SK-MEL-5 (cell line): ENCODE measurements at places on chromosomes 11 and 22. TPM values are rescaled to one million over a fixed set of nuclear protein-coding genes. Genes with fewer than 3 reads are reported as not detected.

DNA sequence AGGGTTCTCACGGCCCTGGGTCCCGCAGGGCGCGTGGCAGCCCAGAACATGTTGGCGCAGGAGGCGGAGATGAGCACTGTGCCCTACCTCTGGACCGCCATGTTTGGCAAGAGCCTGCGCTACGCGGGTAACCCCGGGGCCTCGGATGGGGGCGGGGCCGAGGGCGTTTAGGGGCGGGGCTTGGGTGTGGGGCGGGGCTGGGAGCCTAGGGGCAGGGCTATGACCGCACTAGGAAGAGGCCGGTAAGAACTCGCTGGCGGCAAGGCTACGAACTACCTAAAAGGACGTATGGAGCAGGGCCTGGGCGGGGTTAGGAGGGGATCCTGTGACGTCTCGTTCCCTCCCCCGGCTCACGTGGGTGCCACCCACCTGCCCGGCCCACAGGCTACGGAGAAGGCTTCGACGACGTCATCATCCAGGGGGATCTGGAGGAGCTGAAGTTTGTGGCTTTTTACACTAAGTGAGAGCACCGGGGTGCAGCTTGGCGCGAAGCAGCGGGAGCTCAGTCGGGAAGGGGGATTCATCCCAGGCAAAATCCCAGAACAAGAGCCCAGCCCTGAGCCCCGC is 2.8 kb upstream of the LZTR1 start:
- DNase-seq: no peak

- DNase-seq: peak; percentile 74
Measured at GRCh38 chr22:35454416-35455054, 54.6 kb downstream of the MCM5 start.

DNA sequence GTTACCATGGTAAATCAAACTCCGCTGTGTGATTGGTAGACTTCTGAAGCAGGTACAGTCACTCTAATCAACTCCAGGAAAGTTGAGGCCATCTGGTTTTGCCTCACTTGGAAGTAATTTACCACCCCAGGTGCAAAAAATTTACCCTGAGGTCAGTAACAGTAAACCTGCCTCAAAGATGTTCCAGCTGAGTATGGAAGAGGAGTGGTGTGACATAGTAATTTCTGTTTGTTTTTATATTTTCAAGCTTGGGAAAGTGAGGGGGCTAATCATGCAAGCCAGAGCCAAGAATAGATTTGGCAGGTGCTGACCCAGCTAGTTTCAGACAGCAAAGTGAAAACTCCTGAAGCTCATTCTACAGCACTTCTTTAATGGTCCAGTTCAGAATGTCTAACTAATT is 691.6 kb downstream of the NTM start:
- DNase-seq: no peak

- no peak for DNase-seq
Measured at GRCh38 chr11:126456783-126457542, 101.5 kb downstream of the ST3GAL4 start.

GRCh38 chr22:17138513-17138912 is 17.4 kb upstream of the TMEM121B start:
- no peak for DNase-seq

The TANGO2 gene
- total RNA-seq: 68.3 and 70.0 TPM in 2 replicates

- DNase-seq: no peak
Measured at GRCh38 chr11:119318240-119319135, 1.6 kb upstream of the MCAM start.

The RAB36 gene
- 0.29 and 0.37 TPM in 2 replicates for total RNA-seq

- no peak for DNase-seq
Measured at GRCh38 chr11:62150887-62151736, 27.3 kb downstream of the INCENP start.

- DNase-seq: no peak
Measured at GRCh38 chr22:36344106-36344827, 43.5 kb downstream of the MYH9 start.

GRCh38 chr11:107249054-107249453 is 208.6 kb downstream of the CWF19L2 start:
- no peak for DNase-seq

DNA sequence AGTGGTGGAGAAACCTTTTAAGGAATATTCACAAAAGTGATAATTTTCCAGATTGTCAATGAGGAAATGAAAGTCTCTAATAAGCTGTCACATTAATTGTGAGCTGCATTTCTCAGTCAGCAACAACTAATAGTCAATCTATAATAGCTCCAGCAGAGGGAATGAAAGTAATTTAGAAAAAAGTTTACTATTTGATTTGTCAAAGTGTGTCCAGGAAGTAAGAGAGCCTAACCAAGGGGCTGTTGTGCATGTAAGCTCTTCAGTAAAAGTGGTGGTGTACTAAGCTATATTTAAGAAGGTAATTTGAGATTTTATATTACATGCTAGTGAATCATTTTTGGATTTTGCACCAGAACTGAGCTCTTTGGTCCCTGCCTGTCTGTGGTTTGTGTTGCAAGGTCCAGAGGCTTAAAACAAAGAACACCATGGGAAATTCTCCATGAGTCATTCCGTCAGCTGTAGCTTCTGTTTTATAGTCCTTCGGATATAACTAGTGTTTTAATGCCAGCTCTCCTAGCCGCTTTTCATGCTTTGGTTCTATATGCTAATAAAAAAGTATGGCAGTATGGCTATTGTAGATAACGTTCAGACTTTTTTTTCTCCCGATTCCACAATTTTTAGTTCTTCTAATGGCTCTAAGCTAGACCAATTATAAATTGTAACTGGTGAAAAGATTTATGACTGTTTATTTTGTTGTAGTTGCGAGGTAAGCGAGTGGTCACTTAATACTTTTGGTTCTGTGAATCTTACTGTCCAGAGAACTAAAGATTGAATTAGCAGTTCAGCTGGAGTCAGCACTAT is 64.6 kb downstream of the ARHGEF12 start:
- peak; percentile 83 for DNase-seq

DNA sequence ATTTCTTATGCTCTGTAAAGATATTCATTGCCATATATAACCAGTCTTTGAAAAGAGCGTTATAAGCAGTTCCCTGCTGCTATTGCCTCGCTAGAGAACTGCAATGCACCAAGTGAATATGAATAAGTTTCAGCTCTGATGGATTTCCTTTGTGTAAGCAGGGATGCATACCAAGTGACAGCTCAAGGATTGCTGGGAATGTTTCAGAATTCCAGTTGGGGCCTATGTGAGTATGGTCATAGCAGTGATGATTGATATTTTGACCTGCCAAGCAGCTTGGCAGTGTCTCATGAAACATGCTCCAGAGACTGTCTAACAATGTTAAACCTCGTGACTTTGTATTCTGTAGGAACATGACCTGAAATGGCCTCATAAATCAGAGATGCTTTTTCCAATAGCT is 312.6 kb downstream of the C11orf87 start:
- no peak for DNase-seq

- no peak for DNase-seq
Measured at GRCh38 chr11:130890039-130890745, 26.1 kb downstream of the SNX19 start.

The PLEKHB1 gene
- total RNA-seq: 45.0 and 48.5 TPM in 2 replicates

The GGTLC3 gene
- total RNA-seq: not detected in 2 replicates

The SPON1 gene
- total RNA-seq: not detected in 2 replicates

- no peak for DNase-seq
Measured at GRCh38 chr11:66221726-66222236, 46.7 kb upstream of the RAB1B start.

The RTN4R gene
- 7.2 TPM in 2 replicates for total RNA-seq

The LARGE2 gene
- total RNA-seq: 0.16 and 0.37 TPM in 2 replicates
